ENCODE measurements at places on chromosomes 4 and X.

- no peak for DNase-seq
Observed at GRCh38 chr4:38002451-38003071, 42.4 kb downstream of the PTTG2 start.

DNA sequence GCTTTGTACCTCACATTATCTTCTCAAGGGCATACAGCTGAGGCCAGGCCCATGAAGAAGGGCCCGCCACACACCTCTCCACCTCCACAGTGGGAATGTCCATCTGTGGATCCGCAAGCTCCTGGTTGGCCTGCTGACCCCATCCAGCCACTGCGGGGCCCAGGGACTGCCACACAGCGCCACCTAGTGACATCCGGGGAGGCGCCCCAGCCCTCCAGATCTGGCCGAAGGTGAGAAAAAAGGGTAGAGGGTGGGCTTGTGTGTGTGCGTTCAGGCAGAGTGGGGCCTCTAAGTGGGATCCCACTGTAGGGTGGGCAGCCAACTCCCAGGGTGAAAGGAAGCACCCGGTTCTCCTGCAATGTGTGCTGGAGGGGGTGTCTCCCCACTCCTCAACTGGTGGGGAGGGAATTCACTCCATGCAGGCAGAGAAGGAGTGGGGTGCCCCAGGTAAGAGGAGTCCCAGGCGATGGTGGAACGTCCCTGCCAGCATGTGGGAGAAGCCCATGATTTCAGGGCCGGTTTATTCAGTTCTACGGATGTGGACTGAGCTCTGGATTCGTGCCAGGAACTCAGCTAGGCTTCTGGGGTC is 117.3 kb downstream of the ENPP6 start:
- peak; percentile 66 for DNase-seq

DNA sequence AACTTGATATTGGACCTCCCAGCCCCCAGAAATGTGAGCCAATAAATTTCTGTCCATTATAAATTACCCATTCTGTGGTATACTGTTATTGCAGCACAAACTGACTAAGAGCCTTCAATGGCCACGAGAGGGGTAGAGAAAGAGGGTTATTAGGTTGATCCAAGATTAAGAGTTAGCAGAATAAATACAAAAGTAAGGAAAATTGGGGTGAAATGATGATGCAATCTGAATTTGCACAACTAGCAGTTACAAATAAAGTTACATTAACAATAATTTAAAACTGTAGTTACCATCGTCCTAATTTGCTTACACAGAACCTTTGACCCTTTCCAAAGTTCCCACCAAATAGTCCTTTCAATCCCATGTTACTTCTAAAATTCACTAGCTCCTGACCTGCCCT is 54.2 kb downstream of the F8 start:
- no peak for DNase-seq

GRCh38 chrX:111035991-111036390 is 60.0 kb upstream of the PAK3 start:
- no peak for DNase-seq

DNA sequence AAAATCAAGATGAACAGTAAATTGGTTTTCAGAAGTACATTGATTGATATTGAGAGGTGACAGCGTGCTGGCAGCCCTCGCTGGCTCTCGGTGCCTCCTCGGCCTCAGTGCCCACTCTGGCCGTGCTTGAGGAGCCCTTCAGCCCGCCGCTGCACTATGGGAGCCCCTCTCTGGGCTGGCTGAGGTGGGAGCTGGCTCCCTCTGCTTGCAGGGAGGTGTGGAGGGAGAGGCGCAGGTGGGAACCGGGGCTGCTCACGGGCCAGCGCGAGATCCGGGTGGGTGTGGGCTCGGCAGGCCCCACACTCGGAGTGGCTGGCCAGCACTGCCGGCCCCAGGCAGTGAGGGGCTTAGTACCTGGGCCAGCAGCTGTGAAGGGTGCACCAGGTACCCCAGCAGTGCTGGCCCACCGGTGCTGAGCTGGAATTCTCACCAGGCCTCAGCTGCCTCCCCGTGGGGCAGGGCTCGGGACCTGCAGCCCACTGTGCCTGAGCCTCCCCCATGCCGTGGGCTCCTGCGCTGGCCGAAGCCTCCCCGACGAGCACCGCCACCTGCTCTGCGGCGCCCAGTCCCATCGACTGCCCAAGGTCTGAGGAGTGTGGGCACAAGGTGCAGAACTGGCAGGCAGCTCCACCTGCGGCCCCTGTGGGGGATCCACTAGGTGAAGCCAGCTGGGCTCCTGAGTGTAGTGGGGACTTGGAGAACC is 25.2 kb downstream of the RAP2C start:
- no peak for DNase-seq

DNA sequence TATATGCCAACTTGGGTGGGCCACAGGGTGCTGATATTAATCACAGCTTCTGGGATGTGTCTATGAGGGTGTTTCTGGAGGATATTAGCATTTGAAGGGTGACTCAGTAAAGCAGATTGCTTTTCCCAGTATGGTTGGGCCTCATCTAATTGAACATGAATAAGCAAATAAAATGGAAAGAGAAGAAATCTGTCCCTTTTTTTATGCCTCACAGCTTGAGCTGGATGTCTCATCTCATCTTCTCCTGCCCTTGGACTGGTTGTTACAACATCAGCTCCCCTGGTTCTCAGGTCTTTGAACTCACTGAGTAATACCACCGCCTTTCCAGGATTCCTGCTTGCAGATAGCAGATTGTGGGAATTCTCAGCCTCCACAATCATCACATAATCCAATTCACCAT is 1149.2 kb downstream of the PCDH18 start:
- no peak for DNase-seq

DNA sequence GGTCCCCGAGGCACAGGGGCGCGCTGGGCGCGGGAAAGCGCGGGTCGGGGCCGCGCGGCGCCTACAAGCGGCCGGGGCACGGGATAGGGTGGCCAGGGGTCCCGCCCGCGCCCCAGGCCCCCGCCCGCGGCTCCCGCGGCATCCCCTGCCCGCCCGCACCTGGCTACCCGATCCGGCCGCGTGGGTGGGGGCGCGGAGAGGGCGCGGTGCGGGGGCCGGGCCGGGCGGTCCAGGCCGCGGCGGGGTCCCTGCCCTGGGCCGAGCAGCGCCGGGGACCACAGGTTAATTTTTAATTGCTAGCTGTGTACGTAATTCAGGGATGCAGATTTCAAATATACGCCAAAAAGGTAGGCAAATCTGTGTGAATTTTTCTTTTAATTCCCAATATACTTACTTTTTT is 44.3 kb upstream of the FAM47C start:
- no peak for DNase-seq

DNA sequence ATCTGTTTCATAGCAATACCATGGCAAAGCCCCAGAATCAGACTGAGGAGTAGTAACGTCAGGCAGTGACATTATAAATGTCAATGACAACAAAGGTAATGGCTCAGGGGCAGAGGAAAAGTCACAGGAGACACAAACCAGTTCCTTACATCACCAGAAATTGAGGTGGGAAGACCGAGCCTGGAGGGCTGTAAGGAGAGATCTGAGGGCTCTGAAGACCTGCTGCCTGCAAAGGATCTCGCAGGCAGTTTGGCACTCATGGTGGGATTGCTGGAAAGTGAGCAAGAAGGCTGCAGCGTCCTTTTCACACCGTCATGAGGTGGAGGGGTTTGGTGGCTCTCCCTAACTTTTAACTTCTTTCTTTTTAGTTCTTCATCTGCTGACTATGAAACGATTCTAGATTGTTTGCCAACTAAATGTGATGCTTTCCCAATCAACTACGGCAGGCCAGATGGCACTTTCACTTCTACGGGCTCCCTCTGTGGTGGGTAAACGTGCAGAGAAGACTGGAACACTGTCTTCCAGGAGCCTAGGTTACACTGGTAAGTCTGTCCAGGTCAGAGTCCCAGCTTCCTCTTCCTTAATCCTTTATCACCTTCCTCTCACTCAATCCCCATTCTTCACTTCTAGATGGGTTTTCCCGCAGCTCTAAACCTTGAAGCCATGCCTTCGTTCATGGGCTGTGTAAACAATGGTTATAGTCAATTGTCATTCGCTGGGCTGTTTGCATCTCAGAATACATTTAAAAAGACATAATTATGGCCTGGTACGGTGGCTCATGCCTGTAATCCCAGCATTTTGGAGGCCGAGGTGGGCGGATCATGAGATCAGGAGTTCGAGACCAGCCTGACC is 58.2 kb downstream of the TBC1D9 start:
- DNase-seq, result no peak

- DNase-seq, result no peak
Observed at GRCh38 chr4:8495803-8496202, 55.2 kb downstream of the TRMT44 start.

- no peak for DNase-seq
Observed at GRCh38 chr4:89562746-89563145, 255.1 kb upstream of the GPRIN3 start.

DNA sequence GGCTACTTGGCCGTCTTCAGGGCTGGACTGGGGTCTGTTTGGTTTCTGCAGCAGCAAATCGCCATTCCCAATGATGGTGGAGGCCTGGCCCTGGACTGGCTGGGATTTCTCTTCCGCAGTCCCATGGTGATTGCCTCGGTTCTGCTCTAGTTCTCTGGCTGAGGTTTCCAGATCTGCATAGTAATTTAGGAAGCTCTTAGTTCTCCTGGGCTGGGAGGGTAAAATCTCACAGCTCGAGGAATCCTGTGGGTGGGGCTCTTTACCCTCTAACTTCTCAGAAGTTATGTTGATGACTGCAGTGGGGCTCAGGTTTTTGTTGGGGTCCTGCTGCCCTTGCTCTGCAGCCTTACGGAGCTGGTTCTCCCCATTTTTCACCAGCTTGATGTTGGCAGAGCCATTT is 200.6 kb downstream of the APBB2 start:
- DNase-seq, result no peak

- DNase-seq, result no peak
Observed at GRCh38 chr4:120198411-120198810, 131.8 kb upstream of the MAD2L1 start.
